ENCODE measurements at places on chromosomes 16 and 17.

DNA sequence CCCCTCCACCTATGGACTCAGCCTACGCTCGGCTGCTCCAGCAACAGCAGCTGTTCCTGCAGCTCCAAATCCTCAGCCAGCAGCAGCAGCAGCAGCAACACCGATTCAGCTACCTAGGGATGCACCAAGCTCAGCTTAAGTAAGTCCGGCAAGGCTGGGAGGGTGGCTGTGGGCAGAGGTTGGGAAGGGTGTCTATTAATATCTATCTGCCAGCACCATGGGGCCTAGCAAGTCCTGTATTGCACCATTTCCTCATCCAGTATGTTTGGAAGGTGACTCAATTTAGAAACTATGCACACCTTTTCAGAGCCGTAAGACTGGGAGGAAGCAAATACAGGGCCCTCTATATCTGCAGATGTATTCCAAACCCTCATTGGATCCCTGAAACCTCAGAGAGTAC, 45.0 kb upstream of the ARHGAP44 start:
- no peak for DNase-seq

- no peak for DNase-seq
Observed at GRCh38 chr16:75345711-75346110, 87.6 kb downstream of the CFDP1 start.

DNA sequence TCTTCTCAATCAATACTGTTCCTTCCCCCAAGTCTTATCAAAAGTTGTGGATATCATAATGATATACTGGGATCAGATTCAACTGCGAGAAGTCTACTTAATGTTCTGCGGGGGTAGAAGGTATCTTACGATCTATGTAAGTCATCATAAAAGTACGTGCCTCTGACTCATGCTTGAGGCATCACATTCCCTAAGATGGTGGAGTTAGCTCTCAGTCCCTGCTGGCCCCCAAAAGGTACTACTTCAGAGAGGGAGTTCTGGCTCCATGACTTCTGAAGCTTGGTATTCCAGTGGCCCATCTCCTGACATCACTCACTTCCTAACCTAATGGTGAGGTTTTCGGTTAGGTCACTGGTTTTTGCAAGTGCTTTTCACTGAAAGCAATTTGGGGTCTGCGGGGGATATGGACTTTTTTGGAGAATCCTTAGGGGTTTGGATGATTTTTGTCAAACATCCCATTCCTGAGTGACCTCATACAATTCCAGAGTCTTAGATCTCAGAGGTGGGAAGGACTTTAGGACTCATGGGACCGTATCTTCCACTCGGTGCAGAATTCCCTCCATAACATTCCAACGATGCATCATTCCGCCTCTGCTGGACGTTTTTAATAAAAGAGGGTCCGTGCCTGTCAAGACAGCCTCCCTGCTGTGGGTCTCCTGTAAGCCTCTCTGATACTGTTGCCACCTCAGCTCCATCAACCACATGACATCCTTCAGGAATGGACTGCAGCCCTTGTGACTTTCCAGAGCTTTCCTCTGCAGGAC, 74.3 kb downstream of the DYNLRB2 start:
- no peak for DNase-seq

GRCh38 chr17:68993112-68993511, 37.9 kb upstream of the ABCA8 start:
- no peak for DNase-seq

- DNase-seq: no peak
Observed at GRCh38 chr16:87995644-87996043, 44.4 kb downstream of the BANP start.

DNA sequence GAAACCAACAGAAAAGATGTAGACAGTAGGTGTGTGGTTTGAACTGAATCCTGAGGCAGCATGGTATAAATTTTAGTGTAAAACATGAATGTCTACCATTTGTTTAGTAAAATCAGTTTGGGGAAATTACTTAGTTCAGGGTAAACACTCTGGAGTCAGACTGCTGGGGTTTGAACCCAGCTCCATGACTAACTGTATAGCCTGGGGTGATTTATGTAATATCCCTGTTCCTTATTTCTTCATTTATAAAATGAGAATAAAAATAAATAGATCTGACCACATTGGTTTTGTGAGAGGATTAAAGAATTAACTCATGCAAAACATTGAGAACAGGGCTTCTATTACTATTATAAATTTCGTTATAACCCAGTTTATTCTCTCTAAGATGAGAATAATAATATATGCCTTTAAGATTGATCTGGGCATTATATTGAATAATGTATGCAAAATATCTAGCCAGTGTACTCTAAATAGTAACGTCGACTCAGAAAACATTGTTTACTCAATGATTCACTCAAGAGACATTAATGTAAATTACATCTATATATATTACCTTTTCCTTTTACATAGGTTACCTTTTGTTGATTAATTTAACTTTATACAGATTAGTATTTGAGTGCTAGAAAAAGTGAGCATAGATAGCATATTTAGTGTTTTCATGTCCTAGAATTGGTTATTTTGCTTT, 120.6 kb upstream of the KCNJ16 start:
- DNase-seq: no peak

- DNase-seq: no peak
Observed at GRCh38 chr16:24685539-24686432, 43.7 kb upstream of the TNRC6A start.

- DNase-seq: no peak
Observed at GRCh38 chr17:42891539-42892152, 9.0 kb upstream of the G6PC1 start.

DNA sequence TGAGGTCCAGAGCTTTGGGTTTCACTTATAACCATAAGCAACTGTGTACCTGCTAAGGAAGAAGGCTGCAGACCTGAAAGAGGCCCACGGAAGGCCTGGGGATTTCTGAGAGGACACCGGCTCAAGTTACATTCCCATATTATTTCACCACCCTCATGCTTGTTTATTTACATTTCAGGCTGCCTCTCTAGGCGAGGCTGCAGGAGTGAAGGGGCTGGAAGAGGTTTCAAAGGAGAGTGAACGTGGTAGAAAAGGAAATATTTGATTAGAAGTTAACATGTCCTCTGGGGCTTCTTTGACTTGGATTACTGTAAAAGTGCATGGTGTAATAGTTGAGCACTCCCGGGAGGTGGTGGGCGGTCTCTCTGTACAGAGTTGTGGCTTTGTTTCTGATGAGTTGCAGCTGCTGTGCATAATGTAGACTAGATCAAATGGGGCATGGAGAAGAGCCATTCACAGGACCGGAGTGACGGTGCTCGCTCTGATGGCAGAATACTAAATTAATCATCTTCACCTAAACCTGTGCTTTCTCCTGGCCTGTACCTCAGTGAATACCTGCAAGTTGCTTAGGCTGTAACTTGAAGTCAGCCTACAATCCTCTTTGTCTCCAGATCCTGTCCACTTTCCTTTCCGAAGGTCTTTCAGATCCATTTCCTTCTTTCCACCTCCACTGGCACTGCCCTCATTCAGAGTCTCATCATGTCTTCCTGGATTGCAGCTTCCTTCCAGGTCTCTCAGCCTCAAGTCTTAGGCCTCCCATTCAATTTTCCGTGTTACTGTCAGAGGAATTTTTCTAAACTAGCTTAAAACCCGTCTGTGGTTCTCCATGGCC, 1.9 kb upstream of the CPD start:
- DNase-seq: peak; percentile 46

DNA sequence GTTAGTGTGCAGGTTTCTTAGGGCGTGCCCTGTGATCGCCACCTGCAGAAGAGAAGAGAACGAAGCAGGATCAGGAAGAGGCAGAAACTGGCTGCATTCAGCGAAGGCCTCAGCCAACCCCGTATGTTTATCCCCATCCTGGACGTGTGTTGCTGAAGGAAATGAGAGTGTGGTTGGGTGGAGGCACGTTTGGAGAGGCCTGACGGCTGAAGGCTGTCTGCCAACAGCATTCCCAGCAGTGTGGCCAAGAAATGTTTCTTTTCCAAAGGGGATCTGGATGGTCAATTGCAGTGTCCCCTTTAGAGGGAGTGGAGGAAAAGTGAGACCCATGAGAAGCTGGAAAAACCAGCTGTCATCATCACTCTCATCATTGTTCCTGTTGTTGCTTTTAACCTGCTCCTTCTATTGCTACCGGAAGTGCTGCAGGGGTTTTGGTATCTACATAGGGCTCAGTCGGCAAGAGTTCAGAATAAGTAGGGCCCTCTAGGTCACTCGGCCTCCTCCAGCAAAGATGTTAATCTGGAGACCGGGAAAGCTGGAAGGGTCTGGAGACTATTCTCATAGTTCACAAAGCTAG, 46.5 kb upstream of the SLC47A1 start:
- DNase-seq: no peak
